ENCODE measurements at places on chromosomes 7 and 10.

DNA sequence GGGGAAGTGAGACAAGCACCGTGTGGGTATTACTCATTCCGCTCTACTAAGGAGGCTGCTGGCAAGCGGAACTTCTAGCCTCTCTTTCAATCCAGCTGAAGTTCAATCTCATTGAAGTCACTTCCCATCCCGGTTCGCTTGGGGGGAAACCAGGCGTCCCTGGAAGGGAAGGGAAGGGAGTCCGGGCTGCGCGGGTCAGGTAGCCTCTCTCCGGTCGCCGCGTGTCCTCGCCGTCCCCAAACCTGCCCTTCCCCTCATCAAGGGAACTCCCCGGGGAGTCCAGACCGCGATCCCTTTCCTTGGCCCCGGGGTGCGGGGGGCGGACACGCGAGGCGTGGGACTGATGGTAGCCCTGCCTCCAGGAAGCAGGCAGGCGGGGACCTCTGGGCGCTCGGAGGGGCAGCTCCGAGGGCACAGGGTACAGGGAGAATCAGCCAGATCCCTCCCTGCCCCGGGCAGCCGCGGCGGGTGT is 598 bp upstream of the ZEB1 start:
- no peak for DNase-seq

DNA sequence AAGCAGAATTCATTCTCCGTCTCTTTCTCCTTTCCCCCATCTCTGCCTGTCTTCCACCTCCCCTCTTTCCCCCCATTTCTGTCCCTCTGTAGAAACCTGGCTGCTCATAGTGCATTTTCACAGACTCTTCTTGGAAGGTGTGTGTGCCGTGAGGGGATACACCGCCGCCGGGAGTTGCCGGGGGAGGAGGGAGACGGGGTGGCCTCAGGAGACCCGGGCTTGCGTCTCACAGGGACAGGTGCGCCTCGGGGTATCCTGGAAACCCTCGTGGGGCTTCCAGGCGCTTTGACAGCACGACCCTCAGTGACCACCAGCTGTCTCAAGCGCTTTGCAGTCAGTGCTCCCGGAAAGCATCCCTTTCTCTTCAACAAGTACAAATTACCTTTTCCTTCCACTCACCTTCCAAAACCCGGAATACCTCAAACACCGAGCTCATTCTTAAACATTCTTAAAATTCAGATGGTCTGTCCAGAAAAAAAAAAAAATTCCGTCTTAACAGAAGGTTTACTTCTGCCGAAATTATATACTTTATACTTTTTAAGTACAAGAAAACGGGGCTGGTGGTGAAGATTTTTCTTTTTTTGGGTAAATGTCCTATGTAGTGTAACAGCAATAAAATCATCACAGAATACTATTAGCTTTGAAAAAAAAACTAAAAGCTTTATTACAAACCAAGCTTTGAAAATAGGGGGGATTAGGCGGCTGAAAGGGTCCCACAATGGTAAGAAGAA is 8.2 kb downstream of the EMX2 start:
- DNase-seq: no peak

DNA sequence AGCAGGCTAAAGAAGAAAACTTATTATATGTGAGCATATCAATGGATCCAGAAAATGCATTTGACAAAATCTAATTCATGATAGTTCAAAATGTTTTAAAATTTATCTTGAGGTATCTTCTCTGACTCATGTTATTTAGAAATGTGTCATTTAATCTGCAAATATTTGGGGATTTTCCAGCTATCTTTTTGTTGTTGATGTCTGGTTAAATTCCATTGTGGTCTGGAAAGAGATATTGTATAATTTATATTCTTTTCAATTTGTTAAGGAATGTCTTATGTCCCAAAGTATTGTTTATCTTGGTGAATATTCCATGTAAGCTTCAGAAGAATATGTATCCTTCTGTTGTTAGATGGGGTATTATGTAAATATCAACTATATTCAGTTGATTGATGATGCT is 942.5 kb downstream of the KCNMA1 start:
- DNase-seq: no peak

DNA sequence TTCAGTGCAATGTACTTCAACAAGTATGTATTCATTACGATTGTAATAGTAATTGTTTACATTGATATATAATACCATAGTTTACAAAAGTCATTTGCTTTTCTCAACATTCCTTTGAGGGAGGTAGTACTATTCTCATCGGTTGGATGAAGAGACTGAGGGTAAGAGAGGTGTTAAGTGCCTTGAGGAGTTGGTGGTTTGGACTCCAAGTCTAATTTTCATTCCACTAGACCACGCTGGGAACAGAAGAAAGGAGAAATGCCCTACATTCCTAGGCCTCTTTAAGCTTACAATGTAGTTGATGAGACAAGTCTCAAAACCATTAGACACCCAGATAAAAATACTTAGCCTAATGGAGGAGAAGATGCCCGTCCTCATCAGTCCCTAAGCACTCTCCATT is 28.6 kb downstream of the CDK1 start:
- no peak for DNase-seq

- DNase-seq: no peak
Observed at GRCh38 chr7:5380350-5381070, 43.1 kb downstream of the TNRC18 start.

GRCh38 chr10:323651-324293 is 188.5 kb downstream of the ZMYND11 start:
- DNase-seq: no peak

- no peak for DNase-seq
Observed at GRCh38 chr7:124779194-124779593, 13.6 kb upstream of the GPR37 start.

- no peak for DNase-seq
Observed at GRCh38 chr7:125425506-125425905, 495.9 kb upstream of the POT1 start.

GRCh38 chr10:132604686-132605085 is 67.1 kb downstream of the INPP5A start:
- DNase-seq: no peak

GRCh38 chr10:70589762-70590654 is 12.5 kb downstream of the PRF1 start:
- DNase-seq: no peak

GRCh38 chr7:156378806-156379205 is 261.8 kb upstream of the RNF32 start:
- no peak for DNase-seq

GRCh38 chr7:38907766-38908165 is 1.2 kb downstream of the VPS41 start:
- DNase-seq: no peak

GRCh38 chr10:7955446-7955845 is 99.0 kb upstream of the GATA3 start:
- DNase-seq: no peak

DNA sequence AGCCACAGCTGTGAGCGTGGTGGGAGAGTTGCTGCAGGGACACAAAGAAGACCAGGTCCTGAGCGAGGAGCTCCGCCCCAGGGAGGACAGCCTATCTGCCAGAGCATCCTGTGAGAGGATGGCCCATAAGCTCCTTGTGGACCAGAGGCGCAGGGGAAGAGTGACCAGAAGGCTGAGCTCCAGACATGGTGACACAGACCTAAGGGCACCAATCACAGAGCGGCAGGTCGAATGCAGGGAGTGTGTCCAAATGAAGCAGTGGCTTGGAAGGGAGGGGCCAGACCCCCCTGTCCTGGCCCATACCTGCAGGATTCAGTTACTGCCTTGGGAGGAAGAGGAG is 135.8 kb upstream of the TMEM72 start:
- no peak for DNase-seq

GRCh38 chr7:131250331-131250730 is 77.3 kb upstream of the MKLN1 start:
- DNase-seq: no peak

GRCh38 chr10:19702215-19702614 is 114.0 kb upstream of the PLXDC2 start:
- no peak for DNase-seq

DNA sequence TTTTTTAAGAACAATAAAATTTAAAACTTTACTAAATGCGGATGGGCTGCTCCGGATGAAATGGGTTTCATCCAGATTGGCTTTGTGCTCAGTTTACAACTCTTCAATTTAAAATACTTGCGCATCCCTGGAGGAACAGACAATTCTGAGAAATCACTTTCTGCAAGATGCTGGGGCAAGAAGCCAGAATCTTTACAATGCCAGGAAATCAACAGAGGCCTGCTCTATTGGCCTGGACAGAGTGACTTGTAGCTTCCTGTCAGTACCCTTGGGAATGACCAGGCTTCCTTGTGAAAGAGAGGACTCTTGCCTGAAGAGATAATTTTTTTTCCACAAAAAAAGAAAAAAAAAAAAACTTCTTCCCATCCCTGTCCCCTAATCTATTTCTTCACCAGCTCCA is 3.9 kb upstream of the FAM13C start:
- DNase-seq: no peak

DNA sequence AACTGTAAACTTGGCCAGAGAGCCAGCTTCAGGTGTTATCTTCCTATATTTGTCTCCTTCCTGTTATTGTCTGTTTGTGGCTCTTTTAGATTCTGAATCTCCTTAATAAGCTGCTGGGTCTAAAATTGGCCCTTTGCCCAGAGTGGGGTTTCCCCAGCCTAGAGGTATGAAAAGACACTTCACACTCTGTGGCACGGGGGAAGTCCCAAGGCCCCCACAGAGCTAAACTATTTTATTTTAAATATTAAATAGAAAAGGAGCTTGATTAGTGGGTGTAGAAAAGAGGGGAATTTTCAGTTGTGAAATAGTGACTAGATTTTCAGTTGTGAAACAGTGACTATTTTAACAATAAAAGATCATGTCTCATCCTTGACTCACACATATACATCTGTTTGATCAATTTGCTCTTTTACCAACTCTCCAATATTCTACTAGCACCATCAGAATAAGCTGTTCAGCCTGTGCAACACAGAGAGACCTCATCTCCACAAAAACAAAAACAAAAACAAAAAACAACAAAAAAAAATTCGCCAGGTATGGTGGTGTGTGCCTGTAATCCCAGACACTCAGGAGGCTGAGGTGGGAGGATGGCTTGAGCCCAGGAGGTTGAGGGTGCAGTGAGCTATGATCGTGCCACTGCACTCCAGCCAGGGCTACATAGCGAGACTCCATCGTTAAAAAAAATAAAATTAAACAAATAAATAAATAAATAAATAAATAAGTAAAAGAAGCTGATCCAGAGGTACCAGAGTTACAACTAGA is 24.9 kb upstream of the ADO start:
- peak; percentile 77 for DNase-seq

DNA sequence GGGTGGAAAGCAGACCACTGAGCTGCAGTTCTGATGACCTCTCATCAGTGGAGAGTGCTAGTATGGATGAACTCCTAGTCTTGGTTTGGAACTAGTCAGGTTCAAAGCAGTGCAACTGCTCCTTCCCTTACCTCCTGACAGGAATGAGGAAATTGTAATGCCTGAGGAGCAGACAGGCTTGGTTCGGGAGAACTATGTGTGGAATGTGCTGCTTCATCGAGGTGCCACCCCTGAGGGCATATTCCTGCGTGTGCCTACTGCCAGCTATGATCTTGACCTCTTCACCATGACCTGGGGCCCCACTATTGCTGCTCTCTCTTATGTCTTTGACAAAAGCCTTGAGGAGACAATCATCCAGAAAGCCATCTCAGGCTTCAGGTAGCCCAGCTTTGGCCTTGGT is 27.4 kb upstream of the NFKB2 start:
- no peak for DNase-seq

- DNase-seq: no peak
Observed at GRCh38 chr7:34269084-34269483, 363.7 kb downstream of the BMPER start.

GRCh38 chr7:84226759-84227158 is 32.2 kb upstream of the SEMA3A start:
- DNase-seq: no peak

GRCh38 chr7:105708763-105709080 is 127.4 kb upstream of the EFCAB10 start:
- no peak for DNase-seq

- DNase-seq: no peak
Observed at GRCh38 chr10:31656851-31657433, 271.7 kb downstream of the ARHGAP12 start.

DNA sequence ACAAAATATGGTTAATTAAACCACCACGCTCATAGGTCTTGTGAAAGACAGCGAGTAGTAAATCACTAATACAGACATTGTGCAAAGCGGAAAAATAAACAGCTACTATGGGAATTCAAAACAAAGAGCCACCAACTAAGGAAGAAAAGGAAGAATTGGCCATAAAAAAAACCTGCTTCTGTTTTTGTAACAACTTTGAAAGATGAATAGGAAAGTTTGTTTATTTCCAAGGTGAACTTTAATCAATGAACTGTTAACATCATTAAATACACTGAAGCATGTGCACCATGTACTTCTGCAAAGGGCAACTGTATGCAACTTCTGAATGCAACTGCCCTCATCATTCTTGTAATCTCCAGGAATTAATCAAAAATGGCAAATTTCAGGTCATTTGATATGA is 651.1 kb downstream of the PARD3 start:
- no peak for DNase-seq

GRCh38 chr10:114618722-114619121 is 39.4 kb downstream of the ABLIM1 start:
- DNase-seq: no peak

GRCh38 chr7:108000875-108001763 is 1.8 kb downstream of the LAMB1 start:
- DNase-seq: no peak

- DNase-seq: no peak
Observed at GRCh38 chr7:159317294-159317693, 172.6 kb upstream of the VIPR2 start.

- DNase-seq: no peak
Observed at GRCh38 chr10:93333278-93333978, 148.7 kb downstream of the MYOF start.

- no peak for DNase-seq
Observed at GRCh38 chr7:17558135-17558534, 259.7 kb downstream of the AHR start.

- DNase-seq: peak; percentile 45
Observed at GRCh38 chr10:102072673-102073527, 7.8 kb downstream of the HPS6 start.

- DNase-seq: no peak
Observed at GRCh38 chr7:78041423-78041822, 242.8 kb downstream of the PHTF2 start.

GRCh38 chr10:30556189-30556588 is 73.4 kb downstream of the LYZL2 start:
- DNase-seq: no peak

GRCh38 chr10:3124412-3125175 is 48.0 kb downstream of the PITRM1 start:
- DNase-seq: no peak

- no peak for DNase-seq
Observed at GRCh38 chr10:47369251-47369894, 14.7 kb downstream of the ZNF488 start.

- no peak for DNase-seq
Observed at GRCh38 chr7:148172920-148173319, 417.6 kb upstream of the C7orf33 start.

- no peak for DNase-seq
Observed at GRCh38 chr10:76572021-76572420, 1065.6 kb downstream of the KCNMA1 start.
